ENCODE measurements at places on chromosomes 13 and 19. TPM values are rescaled to one million over a fixed set of nuclear protein-coding genes. Genes with fewer than 3 reads are reported as not detected.

ATP13A1 gene
- 14.5 TPM for polyA plus RNA-seq

SIGLEC12 gene
- 0.08 TPM for polyA plus RNA-seq

LIM2 gene
- not detected for polyA plus RNA-seq

ASF1B gene
- polyA plus RNA-seq: 1.8 TPM

ZNF90 gene
- polyA plus RNA-seq: 0.48 TPM

EFNB2 gene
- polyA plus RNA-seq: 3.9 TPM

SIGLEC7 gene
- 0.59 TPM for polyA plus RNA-seq

FAM216B gene
- 0.22 TPM for polyA plus RNA-seq

MBD3L3 gene
- polyA plus RNA-seq: not detected

KLK5 gene
- 0.28 TPM for polyA plus RNA-seq

NAPSA gene
- 2.1 TPM for polyA plus RNA-seq

ZFP28 gene
- 2.1 TPM for polyA plus RNA-seq

WASF3 gene
- polyA plus RNA-seq: 45.7 TPM

GADD45GIP1 gene
- polyA plus RNA-seq: 38.2 TPM

SOHLH2 gene
- polyA plus RNA-seq: 0.07 TPM

CYP4F3 gene
- polyA plus RNA-seq: 0.51 TPM

LHB gene
- 0.62 TPM for polyA plus RNA-seq

CEACAM7 gene
- polyA plus RNA-seq: 0.40 TPM

ZNF345 gene
- polyA plus RNA-seq: 5.7 TPM

PSG1 gene
- not detected for polyA plus RNA-seq

TEX29 gene
- 1.2 TPM for polyA plus RNA-seq

PRR19 gene
- 0.26 TPM for polyA plus RNA-seq

ICAM1 gene
- 134 TPM for polyA plus RNA-seq

Measured in adipose tissue (tissue), 3 donors.